Activated B cell treated with CpG ODN at 0.5 μM for 24 hours (primary cell): ENCODE measurements at places on chromosomes 4 and X. TPM values are rescaled to one million over a fixed set of nuclear protein-coding genes. Genes with fewer than 3 reads are reported as not detected.

IDH3G gene
- 58.5 and 60.3 TPM in 2 replicates for total RNA-seq

HSD17B13 gene
- 0.17 and 0.35 TPM in 2 replicates for total RNA-seq

WDR17 gene
- total RNA-seq: 5.7 and 6.2 TPM in 2 replicates

BEND2 gene
- not detected in 2 replicates for total RNA-seq

DGKK gene
- not detected in 2 replicates for total RNA-seq

DMRTC1 gene
- 0.27 and 0.71 TPM in 2 replicates for total RNA-seq

DNA sequence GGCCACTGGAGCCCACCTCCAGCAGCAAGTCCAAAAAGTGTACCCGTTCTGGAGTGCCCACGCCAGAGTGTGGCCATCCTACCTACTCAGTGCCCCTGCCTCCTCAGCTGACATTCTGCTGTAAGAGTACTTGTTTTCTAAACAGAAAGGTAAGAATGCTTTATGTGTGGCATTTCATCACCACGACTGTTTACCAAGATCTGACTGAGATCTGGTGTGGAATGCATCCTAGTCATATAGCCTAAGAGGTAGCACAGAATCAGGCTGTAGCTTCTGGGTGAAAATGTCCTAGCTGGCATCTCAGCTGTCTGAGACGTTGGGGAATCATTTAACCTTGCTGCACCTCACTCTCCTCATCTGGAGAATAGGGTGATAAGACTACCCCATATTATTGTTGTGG lies 638.7 kb upstream of the TENM3 start:
- no peak for DNase-seq

GRCh38 chr4:156945532-156945931 lies 26.1 kb downstream of the PDGFC start:
- DNase-seq: no peak

GRCh38 chr4:152368001-152368400 lies 167.9 kb downstream of the FBXW7 start:
- DNase-seq: no peak

DNA sequence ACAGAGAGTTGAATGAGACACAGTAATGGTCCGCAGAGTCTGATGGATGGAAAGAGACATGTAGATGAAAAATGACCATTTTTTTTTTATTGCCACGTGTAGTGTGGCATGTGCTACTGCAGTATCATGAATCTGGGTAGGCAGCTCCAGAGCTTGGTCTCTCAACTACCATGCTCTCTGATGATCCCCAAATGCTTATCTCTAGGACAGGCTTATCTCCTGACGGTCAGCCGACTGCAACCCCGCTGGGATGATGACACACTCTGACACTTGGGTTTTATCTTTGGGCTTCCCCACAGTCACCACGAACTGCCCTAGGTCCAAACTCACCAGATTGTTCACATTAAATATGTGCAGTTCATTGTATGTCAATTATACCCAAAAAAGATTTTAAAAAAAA lies 239.7 kb downstream of the QDPR start:
- no peak for DNase-seq

DNA sequence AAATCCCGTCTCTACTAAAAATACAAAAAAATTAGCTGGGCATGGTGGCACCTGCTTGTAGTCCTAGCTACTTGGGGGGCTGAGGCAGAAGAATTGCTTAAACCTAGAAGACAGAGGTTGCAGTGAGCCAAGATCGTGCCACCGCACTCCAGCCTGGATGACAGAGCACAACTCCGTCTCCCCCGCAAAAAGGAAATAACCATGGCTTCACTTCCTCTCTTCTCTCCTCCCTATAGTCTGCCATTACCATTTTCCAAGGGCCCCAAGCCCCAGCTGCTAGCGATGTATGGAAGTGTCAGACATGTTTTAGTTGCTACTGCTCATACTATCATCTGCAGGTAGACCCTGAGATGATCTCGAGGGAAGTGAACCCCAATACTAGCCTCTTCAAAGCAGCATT lies 177.3 kb upstream of the FAM9B start:
- DNase-seq: no peak

DNA sequence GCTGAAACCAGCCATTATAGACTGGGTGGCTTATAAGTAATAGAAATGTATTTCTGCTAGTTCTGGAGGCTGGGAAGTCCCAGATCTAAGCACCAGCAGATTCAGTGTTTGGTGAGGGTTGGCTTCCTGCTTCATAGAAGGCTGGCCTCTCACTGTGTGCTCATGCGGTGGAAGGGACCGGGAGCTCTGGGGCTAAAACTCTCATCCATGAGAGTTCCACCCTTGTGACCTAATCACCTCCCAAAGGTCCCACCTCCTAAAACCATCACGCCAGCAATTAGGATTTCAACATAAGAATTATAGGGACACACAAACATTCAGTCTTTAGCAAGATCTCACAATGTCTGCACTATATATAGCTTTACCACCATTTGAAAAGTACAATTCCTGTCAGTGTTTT lies 215.2 kb downstream of the CBR4 start:
- no peak for DNase-seq

DNA sequence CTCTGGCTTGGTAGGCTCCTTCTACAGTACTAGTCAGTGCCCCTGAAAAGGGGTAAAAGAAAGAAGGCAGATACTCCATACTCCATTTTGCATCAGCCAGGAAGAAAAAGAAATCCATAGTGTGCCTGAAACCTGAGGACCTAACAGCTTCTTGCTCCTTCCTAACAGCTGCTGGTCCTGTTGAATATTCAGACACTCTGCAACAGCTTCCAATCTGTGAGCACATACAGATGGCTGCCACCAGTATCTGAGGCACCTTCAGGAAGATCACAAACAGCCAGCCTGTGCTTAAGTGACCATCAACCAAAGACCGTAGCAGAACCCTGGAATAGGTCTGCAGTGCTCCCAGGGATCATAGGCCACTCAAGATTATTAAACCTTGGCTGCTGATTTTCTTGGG lies 4.3 kb downstream of the GIMD1 start:
- DNase-seq: no peak

- no peak for DNase-seq
Measured at GRCh38 chr4:177519481-177520260, 77.4 kb upstream of the AGA start.

DNA sequence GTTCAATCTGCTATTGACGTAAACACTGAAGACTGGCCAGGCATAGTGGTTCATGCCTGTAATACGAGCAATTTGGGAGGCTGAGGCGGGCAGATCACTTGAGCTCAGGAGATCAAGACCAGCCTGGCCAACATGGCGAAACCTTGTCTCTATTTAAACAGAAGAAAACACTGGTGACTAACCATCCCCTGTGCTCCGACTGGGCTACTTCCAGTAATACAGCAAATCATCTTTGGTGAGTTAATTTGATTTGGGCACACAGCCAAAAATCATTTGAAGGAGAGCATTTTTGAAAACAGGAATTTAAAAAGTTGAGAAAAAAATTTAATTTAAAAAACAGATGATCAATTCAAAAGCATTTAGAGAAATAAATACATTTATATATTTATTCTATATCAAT lies 52.0 kb downstream of the SEC24D start:
- DNase-seq: no peak

DNA sequence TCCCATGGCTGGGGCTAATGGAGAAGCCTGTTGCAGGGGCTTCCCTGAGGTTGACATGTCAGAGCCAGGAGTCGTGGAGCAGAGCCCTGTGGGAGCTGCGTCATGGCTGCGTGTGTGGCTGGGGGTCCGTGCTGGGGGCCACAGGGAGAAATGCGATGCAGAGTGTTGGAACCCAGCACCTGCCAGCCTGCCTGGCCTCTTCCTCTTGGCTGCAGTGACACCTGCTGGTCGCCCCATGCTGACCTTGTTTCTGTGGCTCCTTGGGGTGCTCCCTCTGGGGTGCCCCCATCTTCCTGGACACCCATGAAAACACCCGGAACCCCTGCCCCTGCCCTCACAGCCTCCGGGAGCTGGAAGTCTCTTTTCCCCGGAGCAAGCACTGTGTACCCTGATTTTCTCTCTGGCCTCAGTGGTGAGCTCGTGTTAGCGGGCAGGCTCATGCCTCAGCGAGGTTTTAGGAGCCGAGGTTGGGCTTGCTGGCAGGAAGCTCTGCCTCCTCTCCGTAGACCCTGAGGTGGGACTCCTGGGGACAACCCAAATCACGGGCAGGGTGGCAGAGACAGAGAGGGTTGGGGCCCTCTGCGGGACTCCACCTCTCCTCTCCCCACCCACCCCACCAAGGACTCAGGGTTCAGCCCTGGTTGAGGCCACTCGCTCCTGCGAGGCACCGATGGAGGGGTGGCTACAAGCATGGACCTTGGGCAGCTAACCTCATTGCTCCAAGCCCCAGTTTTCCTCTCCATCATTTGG lies 103.7 kb downstream of the SORCS2 start:
- no peak for DNase-seq

DNA sequence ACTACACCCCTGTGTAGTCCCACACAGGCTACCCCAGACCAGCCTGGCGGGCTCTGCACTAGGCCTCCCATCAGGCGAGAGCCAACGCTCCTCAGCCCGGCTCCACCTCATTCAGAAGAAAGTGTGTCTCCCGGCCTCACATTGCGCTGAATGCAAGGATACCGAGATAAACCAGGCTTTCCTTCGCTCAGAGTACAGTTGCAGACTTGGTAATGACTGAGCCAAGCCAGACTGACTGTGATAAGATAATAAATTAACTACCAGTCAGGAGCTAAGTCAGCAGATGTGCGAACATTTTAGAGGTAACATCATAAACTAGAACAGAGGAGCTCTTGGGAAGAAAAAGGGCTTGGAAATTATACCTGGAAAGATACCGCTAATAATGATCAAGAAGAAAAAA lies 397.6 kb downstream of the TRIML1 start:
- no peak for DNase-seq

GRCh38 chrX:111857534-111858060 lies 18.4 kb upstream of the TRPC5OS start:
- DNase-seq: no peak

GRCh38 chr4:71151054-71151453 lies 157.6 kb downstream of the DCK start:
- no peak for DNase-seq

DNA sequence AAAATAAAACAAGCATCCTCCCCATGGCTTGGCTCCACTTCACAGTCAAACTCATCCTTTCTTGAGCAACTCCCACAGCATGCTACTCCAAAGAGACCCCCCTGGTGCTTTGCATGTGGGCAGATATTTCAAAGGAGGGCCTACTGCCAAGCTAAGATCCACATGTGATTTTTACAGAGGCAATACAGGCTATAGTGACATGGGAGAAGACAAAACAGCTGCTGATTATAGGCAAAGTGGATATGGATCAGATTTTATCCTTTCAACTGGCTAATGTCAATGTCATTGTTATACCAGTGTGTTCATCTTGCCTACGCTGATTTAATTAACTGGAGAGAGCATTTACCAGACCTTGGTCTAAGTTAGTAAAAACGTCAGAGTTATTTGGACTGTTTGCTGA lies 328.3 kb downstream of the KLHL13 start:
- no peak for DNase-seq

- DNase-seq: no peak
Measured at GRCh38 chr4:152735906-152736305, 43.6 kb downstream of the TIGD4 start.

GRCh38 chrX:14672611-14673172 lies 143.4 kb downstream of the GLRA2 start:
- no peak for DNase-seq

DNA sequence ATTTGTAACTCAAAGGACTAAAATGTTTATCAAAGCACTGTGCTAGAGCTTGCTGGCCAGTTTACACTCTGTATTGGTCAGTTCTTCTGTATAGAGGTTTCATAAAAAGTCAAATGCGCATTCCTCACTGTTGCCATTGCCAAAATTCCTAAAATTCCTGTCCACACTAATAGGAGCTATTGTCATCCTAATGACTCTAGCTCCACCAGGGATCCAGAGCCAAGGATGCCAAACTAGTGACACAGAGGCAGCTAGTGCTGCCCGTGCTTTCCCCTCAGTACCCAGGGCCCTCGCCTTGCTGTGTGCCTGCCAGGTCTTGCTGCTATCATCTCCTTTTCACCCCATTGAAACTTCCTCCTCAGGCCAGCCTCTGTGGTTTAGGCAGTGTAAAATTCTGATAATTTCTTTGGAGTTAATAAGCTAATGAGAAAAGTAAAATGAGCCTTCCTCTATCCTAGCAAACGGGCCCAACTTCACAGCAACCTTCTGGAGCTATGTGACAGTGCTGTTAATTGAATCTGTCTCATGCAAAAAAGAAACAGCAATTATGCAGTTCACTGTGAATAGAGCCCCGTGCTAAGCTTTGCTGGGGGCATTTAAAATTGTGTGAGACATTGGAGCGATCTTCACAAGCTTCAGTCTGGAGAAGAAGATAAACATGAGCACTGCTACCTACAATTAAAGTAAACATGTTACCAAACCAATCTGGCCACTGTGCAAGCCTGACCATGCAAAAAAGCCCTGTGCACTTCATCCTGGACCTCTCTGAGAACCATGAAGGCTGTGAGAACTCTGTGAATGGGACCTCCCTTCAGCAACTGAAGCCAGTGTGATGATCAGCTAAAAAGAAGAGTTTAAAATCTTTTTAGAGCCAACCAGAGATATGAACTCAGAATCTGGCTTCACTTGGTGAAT lies 43.1 kb upstream of the FGF2 start:
- no peak for DNase-seq

GRCh38 chr4:103076747-103077347 lies at the start of gene SLC9B2:
Gene SLC9B2 (minus strand): TSS chr4:103076761. CDS start chr4:103067550, 9,211 bp downstream.
- DNase-seq: no peak
